ENCODE measurements at places on chromosomes 11 and 22.

DNA sequence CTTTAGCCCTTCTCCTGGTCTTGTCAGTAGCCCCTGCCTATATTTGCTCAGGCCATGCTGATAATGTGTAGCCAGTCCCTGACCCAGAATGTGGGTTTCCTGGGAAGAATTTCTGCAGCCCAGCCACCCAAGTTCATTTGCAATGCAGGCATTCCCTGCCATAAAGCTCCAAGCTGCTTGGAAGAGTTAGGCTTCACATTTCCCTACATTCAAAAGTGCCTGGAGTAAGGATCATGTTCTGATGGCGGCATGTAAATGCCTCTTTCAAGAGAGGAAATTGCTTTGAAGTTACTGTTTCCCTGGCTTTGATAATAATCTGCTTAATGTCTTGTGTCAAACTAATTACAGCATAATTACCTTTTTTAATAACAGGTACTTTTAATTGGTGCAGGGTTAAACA, 266.1 kb downstream of the MIAT start:
- no peak for DNase-seq

GRCh38 chr11:70713086-70713835, 314.9 kb downstream of the CTTN start:
- DNase-seq: no peak

GRCh38 chr11:72813740-72814285, 398 bp upstream of the ATG16L2 start:
- peak; percentile 75 for DNase-seq

- DNase-seq: no peak
These were observed 248.1 kb downstream of the CNTN5 start for GRCh38 chr11:99268886-99269285.

- no peak for DNase-seq
These were observed 9.8 kb downstream of the PPP6R3 start for GRCh38 chr11:68470304-68470811.

GRCh38 chr11:130369141-130369691, 54.5 kb upstream of the ZBTB44 start:
- DNase-seq: no peak

- DNase-seq: no peak
These were observed 11.1 kb downstream of the OR5B3 start for GRCh38 chr11:58395581-58395980.

DNA sequence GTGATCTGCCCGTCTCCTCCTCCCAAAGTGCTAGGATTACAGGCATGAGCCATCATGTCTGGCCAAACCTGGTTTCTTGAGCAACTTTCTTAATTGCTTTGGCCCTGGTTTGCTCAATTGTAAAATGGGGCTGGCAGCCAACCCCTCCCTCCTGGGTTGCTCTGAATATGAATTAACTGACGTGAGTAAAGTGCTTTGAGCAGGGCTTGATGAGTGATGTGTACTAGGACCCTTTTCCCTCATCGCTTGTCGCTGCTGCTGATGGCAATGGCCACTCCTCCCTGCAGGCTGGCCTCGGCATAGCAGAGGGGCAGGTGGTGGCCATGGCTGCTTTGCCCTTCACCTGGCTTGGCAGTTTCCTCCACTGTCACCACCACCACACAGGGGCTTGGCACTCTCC, 41.5 kb downstream of the RNF141 start:
- no peak for DNase-seq

GRCh38 chr11:117095284-117096161, 2.7 kb downstream of the SIK3 start:
- peak; percentile 61 for DNase-seq

DNA sequence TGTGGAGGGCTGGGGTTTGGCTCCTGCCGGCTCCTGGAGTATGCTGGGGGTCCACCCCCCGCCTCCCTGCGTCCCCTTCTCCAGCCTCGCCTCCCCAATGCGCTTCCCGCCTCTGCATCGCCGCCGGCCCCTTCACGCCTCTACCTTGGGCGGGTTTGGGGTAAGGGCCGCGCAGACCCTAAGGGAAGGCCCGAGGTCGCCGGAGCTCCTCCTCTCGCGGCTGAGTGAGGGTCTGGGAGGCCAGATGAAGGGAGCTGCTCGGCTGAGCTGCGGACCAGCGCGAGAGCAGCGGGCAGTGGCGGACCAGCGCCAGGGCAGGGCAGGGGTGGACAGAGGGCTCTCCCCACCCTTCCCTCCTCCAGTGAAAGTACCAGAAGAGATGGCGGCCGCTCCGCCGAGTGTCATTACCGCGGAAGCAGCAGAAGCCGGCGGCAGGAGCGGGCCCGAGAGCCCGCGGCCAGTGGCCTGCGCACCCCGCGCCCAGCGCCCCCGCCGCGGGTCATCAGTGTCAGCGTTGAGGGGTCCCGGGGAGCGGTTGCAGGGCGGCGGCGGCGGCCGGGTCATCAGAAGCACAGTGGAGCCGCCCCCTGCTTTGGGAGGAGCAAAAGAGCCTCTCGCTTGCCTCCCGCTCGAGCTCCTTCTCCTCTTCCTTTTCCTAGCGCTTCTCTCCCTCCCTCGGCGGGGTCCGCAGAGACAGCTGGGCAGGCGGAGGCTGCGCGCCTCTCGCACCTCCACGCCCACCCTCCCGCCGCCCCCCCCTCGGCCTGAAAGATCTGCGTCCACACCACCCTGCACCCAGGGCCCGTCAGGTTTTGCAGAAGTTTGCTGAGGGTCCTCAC, 255.6 kb upstream of the CADM1 start:
- no peak for DNase-seq

DNA sequence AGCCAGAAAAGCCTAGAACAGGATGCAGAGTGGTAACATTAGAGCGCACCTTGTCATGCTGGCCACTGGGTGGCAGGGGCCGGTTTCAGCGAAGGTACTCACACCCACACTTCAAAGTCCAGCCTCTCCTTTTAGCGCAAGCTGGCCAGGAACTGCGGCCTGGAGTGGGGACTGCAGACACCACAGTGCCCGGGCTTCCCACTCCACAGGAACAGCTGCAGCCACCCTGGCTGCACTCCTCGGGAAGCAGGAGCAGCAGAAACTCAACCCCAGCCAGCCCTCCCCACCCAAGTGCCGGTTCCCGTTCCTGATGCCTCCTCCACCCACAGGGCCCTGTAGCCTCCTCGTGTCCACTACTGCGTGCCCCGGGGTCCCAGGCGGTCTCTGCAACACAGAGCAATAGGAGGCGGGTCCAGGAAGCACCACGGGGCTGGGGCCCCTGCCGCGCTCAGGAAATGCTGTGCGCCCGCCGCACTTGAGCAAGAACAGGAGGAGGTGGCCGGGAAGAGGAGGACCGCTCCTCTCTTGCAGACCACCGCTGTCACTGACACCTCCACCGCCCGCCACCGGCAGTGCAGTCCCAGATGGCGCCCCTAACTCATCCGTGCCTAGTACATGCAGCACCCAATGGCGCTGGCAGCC, 2.2 kb downstream of the RFPL2 start:
- peak; percentile 52 for DNase-seq

DNA sequence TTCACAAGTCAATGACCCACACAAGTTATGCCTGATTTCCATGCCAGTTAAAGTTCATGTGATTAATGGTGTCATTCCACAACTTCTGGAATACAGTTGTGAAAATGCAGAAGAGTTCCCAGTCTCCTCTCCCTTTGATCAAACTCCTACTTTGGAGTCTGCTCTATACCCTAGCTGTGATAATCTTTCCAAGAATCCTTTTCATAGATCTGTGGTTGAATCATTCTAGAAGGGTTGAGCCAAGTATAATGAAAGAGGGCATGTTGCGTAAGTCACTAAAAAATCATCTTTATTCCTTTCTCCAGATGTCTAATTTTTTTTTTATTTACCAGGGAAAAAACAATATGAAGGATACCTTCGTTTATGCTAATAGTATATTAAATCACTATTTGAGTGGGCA, 89.7 kb upstream of the CARD18 start:
- DNase-seq: peak; percentile 69

DNA sequence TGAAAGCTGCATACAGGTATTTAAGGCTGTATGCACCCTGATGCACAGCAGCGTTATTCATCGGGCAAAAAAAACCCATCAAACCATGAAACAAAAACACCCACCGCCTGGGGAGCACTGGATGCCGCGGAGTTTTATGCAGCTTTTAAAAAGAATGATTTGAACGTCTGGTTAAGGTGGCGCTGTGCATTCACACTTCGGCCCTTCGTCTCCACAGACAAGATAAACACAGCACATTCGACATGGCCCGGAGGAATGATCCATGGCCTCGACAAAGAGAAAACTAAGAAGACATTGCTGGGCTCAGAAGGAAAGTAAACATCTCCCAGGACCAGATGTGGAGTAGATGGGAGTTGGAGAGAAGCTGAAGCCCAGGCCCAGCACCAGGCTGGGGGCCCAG, 40.8 kb upstream of the GAL start:
- DNase-seq: peak; percentile 74

DNA sequence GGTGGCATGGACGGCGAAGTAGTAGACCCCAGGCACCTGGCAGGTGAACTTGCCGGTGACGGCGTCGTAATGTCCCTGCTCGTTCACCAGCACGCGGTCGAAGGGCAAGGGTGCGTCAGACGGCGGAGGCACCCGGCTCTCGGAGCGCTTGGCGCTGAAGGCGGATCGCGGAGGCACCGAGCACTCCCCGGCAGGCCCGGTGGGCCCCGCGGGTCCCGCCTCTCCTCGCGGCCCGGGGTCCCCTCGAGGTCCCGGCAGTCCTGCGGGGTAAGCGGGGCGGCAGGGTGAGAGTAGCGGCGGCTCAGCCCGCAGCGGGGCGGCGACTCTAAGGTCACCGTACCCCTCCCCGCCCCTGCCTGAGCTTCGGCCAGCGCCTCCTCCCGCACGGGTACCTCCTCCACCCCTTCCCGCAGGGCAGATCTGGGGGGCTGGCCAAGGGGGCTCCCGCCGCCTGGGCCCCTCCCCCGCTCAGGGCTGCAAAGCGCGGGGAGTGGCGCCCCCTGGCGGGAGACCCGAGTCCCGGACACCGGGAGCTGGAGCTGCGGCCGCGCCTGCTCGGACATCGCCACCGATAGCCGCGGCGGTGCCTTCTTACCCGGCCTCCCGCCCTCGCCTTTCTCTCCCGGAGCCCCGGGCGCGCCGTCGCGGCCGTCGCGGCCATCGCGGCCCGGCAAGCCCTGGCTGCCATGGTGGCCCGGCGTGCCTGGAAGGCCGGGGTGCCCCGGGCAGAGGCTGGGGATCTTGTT, 921 bp downstream of the C1QTNF5 start:
- peak; percentile 48 for DNase-seq

DNA sequence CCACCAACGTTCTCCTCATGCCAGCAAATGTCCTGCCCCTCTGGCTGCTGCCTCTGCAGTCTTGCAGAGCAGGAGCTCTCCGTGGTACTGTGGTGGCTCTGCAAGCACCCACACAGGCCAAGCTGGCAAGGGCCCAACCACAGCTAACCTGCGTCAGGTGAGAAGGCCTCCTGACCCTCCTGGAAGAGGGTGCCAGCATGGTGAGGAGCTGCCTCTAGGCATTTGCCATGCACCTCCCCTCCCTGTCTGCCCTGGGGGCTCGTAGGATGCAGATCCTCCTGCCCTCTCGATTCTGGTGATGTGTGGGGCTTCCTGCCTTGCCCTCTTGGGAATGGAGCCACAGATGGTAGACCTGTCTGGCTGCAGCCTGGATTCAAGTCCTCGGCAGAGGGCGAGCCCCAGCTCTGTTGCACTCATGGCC, 1408.8 kb downstream of the TBC1D22A start:
- DNase-seq: no peak

DNA sequence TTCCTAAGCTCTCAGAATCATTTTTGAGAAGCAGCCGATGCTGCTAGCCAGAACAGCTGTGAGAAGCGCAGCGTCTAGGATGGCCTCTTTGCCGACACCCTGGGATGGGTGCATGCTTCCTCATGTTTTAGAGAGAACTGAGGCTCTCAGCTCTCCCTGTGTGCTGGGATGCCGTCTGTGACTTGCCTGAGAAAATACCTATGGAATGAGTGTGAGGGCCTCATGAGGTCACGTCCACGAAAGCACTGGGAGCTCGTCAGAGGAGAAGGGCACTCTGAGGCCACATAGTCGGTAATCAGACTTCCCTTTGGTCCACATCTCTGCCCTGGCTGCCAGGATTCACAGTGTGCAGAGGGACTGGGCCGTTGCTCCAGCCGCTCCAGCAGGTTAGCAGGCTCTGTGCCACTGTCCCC, 54.7 kb downstream of the MICAL3 start:
- peak; percentile 96 for DNase-seq

DNA sequence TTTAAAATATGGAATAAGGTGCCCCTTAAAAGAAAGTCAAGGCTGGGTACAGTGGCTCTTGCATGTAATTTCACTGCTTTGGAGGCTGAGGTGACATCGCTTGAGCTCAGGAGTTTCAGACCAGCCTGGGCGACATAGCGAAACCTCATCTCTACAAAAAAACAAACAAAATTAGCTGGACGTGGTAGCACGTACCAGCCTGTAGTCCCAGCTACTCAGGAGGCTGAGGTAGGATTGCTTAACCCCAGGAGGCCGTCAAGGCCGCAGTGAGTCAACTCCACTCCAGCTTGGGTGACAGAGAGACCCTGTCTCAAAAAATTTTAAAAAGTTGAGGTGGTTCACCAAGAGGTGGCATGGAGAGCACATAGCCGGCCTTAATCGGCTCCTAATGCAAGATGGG, 17.7 kb upstream of the ADORA2A start:
- DNase-seq: peak; percentile 36

DNA sequence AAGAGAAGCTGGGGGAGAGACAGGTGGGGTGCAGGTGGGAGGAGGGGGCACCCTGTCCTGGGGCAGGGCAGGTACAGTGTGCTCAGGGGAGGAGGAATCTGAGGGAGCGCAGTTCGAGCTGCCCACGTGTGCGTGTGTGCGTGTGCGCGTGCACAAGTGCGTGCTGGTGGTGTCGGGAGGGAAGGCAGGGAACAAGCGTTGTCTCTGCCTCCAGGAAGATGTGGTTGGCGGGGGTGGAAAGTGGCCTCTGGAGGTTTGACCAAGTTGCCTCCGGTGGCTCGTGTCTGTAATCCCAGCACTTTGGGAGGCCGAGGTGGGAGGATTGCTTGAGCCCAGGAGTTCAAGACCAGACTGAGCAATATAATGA, 49.9 kb upstream of the THY1 start:
- no peak for DNase-seq

DNA sequence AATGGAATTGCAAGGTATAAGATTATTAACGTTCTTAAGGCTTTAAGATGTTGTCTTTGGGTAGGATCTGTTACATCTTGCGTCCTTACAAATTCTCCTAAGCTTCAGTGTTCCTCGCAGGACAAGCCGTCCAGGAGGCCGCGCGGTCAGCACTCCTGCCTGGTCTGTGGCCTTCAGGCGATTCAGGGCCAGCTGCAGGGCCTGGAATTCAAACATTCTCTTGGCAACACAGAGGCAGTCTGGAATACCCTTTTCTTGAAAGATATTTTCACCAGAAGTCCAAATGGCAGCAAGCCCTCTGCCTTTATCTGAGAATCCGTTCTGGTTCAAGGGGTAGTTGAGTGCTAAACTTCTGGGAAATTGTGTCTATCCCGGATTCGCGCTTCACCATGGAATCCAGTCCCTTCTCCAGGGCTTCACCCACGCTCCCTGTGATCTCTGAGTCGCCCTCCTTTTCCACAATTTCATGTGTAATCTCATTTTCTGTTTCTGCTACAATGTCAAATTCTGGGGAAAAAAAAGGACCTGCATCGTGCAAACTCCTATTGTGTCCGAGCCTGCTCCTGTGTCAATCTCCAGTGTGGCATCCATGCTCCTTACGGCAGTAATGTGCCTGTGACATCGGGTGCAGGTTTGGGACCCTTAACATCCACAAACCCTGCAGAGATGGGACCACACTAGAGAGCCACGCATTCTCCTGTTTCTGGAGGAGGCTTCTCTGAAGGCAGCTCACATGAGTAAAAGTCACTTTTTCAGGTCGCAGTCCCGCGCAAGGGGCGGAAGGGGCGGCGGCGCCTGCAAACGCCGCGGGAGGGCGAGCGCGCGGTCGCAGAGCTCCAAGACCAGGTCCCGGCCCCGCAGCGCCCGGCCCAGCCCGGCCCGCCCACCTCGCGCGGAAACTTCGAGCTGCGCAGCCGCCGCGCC, 25.4 kb upstream of the SORL1 start:
- no peak for DNase-seq

- no peak for DNase-seq
These were observed 162.0 kb downstream of the SWAP70 start for GRCh38 chr11:9825895-9826294.

Measured in choroid plexus epithelial cell (primary cell).